ENCODE measurements at places on chromosomes 13 and 19. TPM values are rescaled to one million over a fixed set of nuclear protein-coding genes. Genes with fewer than 3 reads are reported as not detected.

DNA sequence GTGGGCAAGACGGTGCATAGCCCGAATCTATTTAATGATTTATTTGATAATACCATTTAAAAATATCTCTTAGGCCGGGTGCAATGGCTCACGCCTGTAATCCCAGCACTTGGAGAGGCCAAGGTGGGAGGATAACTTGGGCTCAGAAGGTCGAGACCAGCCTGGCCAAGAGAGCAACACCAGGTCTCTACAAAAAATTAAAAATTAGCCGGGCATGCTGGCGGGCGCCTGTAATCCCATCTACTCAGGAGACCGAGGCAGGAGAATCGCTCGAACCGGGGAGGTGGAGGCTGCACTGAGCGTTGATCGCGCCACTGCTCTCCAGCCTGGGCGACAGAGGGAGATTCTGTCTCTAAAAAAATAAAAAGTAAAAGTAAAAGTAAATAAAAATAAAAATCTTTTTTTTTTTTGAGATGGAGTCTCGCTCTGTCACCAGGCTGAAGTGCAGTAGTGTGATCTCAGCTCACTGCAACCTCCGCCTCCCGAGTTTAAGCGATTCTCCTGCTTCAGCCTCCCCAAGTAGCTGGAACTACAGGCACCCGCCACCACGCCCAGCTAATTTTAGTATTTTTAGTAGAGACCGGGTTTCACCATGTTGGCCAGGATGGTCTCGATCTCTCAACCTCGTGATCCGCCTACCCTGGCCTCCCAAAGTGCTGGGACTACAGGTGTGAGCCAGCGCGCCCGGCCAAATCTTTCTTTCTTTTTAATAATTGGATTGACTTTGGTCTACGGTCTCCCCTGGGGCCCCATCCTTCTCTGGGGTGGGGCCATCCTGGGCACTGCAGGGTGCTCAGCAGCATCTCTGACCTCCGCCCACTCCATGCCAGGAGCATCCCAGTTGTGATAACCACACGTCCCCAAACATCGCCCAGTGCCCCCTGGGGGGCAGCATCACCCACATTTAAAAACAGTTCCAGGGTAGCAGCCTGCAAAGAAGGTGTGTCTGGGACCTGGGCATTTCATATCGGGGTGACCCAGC is 90.7 kb downstream of the GNG7 start:
- DNase-seq = no peak
- no peak overlapping the region for H3K4me3 ChIP-seq
- H3K27ac ChIP-seq = no peak overlapping the region
- H3K27me3 ChIP-seq = no peaks in the 10 kb centered on the region
- no peaks in the 10 kb centered on the region for H3K4me1 ChIP-seq

- no peaks in the 10 kb centered on the region for H3K4me1 ChIP-seq
- no peaks in the 10 kb centered on the region for H3K36me3 ChIP-seq
- peak within 1 kb of the TSS; percentile 81 for H3K27ac ChIP-seq
- no peaks in the 10 kb centered on the region for H3K27me3 ChIP-seq
- peak within 1 kb of the TSS; percentile 64 for H3K4me3 ChIP-seq
Measured at GRCh38 chr13:106535552-106536243, at the start of gene EFNB2. Gene EFNB2, minus strand, starts transcription at chr13:106535662. Its CDS starts 698 bp downstream, at chr13:106534964.

- no peak overlapping the region for H3K27ac ChIP-seq
- H3K36me3 ChIP-seq = no peaks in the 10 kb centered on the region
- DNase-seq = no peak
- H3K4me3 ChIP-seq = no peak overlapping the region
- H3K27me3 ChIP-seq = no peaks in the 10 kb centered on the region
Measured at GRCh38 chr13:112722433-112723263, 32.8 kb downstream of the ATP11A start.

GRCh38 chr13:40101708-40102359 is 446.4 kb downstream of the COG6 start:
- no peak overlapping the region for H3K27ac ChIP-seq
- H3K4me3 ChIP-seq = no peak overlapping the region
- H3K4me1 ChIP-seq = no peaks in the 10 kb centered on the region
- no peak for DNase-seq
- H3K27me3 ChIP-seq = no peaks in the 10 kb centered on the region

- H3K27ac ChIP-seq = no peak overlapping the region
- peaks cover 8% of the 10 kb centered on the region for H3K4me1 ChIP-seq
- no peak overlapping the region for H3K4me3 ChIP-seq
- DNase-seq = no peak
Measured at GRCh38 chr19:17473041-17473440, 2.7 kb downstream of the SLC27A1 start.

DNA sequence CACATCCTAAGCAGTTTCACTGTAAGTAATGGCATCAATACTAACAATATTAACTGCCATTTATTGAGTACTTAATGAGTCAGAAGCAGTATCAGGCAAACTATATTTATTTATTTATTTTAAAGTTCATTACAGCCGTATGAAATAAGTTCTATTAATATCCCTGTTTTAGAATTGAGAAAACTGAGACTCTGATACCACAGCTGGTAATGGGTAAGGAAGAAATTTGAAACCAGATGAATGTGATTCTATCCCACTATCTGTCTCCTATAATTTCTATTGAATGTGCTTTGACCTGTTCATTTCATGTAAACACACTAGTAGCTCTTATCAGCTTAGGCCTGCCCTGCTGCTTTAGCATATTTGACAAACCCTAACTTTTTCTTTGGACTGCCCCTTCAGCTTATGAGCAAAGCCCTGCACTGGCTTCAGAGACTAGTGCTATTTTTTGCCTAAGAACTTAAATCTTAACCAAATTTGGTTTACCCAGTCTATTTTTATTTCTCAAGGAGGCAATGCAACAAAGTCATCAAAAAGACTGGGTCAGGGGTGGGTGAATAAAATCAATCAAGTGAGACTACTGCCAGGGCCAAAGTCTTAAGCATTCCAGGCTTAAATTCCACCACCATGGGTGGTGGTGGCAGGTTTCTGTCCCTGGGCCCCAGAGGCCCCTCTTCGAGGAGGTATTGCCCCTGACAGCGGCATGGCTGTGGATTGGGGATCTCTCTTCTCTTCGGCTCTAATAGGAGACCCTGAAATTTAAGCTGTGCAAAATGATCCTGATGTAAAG is 143.4 kb downstream of the DLEU7 start:
- DNase-seq = no peak
- H3K4me3 ChIP-seq = no peak overlapping the region
- no peaks in the 10 kb centered on the region for H3K36me3 ChIP-seq
- H3K27me3 ChIP-seq = no peaks in the 10 kb centered on the region
- H3K27ac ChIP-seq = no peak overlapping the region
- no peaks in the 10 kb centered on the region for H3K4me1 ChIP-seq

DNA sequence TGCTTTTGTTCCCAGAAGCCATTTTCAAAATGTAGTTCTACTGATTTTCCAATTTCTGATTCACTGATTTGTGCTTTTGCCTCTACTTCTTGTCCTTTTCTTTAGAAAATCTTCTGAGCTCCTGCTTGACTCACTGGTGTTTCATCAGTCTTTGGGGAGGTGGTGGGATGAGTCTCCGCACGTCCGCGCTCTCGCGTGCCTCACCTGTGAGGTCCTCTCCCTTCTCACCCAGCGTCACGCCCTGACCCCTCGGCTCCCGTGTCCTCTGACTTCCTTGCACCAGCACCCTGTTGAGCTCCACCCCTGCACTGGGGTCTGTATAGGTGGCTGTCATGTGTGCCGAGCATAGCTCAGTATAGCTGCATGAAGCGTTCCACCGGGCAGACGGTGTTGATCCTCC is 52.7 kb upstream of the MCF2L start:
- no peaks in the 10 kb centered on the region for H3K27me3 ChIP-seq
- DNase-seq = no peak
- no peak overlapping the region for H3K4me3 ChIP-seq
- no peaks in the 10 kb centered on the region for H3K36me3 ChIP-seq

Gene MZF1
- total RNA-seq = 67.3 TPM

DNA sequence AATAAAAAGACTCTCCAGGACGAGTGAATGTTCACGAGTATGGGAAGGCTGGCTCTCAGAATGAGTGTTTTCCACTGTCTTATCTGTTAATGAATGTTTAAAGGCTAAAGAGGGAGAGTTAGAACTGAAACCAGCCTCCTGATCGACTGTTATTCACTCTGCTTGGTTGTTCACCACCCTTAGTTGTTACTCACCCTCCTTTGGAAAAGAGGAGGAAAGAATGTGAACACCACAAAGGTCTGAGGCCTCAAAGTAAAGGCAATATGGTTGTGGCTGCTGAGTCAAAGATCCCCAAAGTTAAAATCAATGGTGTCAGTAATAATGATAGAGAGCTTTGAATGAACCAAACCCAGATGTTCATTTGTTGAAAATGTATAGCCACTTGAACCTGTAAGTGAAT is 1793.2 kb upstream of the PCDH20 start:
- H3K4me1 ChIP-seq = no peaks in the 10 kb centered on the region
- no peaks in the 10 kb centered on the region for H3K27me3 ChIP-seq
- no peak overlapping the region for H3K27ac ChIP-seq
- no peak overlapping the region for H3K4me3 ChIP-seq
- no peaks in the 10 kb centered on the region for H3K36me3 ChIP-seq

DNA sequence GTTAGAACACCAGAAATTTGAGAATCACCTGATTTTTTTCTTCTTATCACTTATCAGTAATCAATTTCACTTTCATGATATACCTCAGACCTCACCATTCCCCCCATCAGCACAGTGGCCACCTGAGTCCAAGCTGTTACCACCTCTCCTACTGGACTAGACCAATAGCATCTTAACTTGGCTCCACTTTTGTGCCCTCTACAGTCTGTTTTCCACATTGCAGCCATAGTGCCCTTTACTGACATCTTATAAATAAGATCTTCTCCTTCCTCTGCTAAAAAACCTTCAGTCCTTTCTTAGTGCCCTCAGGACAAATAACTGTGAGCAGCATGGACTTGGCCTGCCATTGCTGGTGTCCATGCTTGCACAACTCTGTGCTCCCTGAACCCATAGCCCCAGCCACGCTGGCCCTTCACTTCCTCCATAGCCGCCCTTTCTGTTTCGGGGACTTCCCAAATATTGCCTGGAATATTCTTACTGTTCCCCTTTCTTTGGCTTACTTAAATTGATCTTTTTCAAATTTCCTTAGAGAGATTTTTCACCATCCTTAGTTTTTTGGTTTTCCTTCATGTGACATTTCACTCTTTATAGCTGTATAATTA is 380.8 kb downstream of the LMO7 start:
- DNase-seq = no peak
- no peak overlapping the region for H3K27ac ChIP-seq
- H3K4me1 ChIP-seq = no peaks in the 10 kb centered on the region
- H3K36me3 ChIP-seq = no peaks in the 10 kb centered on the region
- no peak overlapping the region for H3K4me3 ChIP-seq
- H3K27me3 ChIP-seq = no peaks in the 10 kb centered on the region

GRCh38 chr13:110200276-110200870 is 106.6 kb downstream of the COL4A1 start:
- H3K4me3 ChIP-seq = no peak overlapping the region
- H3K27me3 ChIP-seq = no peaks in the 10 kb centered on the region
- H3K27ac ChIP-seq = no peak overlapping the region

DNA sequence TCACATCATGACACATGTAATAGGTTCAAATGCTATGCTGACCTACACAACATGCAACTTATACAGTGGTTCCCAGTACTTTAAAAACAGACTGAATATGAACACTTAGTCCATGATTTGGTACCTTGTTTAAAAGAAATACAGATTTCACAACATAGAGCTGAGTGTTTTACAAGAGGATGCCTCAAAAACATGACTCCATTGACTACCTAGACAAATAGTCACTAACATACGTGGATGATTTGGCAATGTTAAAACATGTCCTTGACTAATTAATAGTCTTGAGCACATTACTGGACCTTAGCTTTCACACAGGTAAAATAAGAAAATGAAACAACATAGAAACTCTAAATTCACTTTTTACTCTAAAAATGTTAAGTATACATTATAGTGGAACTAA is 300.1 kb downstream of the DIAPH3 start:
- H3K36me3 ChIP-seq = no peaks in the 10 kb centered on the region
- DNase-seq = no peak
- no peak overlapping the region for H3K27ac ChIP-seq
- no peaks in the 10 kb centered on the region for H3K4me1 ChIP-seq
- no peaks in the 10 kb centered on the region for H3K27me3 ChIP-seq

DNA sequence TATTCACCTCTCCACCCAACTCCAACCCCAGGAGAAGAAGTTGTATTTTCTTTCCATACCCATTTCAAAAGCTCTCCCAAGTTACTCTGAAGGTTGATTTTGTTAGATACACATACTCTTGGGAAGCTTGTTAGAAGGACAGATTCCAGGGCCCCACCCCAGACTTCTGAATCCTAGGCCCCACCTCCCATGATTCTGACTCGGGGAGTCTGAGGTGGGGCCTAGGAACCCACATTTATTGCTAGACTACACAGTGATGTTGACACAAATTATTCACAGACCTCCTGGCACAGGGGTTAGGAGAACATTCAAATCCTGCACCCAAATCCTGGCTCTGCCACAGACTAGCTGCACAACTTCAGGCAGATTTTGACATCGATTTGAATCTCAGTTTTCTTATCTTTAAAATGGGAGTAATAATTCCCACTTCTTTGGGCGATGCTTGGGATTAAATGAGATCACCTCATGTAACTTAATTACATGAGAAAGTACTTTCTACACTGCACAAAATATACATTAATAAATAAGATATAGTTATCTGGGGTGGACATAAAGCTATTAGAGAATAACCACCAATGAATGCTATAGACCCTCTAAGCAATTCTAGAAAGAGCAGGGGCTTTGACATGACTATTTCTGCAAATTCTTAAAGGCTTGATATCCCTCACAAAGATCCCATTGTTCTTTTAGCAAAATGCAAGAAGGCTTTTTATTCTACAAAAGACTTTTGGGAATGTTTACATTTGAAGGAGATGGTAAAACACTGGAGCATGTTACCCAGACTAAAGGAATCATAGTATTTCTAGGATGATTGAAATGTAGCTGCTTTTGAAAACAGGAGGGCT is 18.0 kb downstream of the MBNL2 start:
- no peak for DNase-seq
- H3K27me3 ChIP-seq = no peaks in the 10 kb centered on the region
- no peak overlapping the region for H3K27ac ChIP-seq
- H3K4me1 ChIP-seq = no peaks in the 10 kb centered on the region
- H3K36me3 ChIP-seq = no peaks in the 10 kb centered on the region

Gene ZNF799
- 5.7 TPM for total RNA-seq

DNA sequence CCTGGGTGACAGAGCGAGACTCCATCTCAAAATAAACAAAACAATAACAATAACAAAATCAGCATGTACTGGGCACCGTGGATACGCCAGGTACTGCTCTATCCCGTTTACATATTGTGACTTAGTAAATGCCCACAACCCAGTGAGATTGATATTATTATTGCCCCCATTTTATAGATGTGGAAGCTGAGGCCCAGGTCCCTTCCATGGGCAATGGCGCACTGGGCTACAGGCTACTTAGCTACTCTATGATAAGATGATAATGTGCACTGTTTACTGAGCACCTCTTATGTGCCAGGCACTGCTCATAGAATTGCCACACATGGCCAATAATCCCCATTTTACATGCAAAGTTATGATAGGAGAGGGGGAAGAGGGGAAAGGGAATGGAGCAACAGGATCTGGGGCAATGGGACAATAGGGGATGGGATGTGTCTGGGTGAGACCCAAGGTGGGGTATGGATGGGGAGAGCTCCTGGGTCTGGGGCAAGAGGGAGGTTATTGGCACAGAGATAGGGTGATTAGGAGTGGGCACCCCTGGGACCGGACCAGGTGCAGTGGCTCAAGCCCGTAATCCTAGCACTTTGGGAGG is 5.4 kb downstream of the KCNN4 start:
- peaks cover 3% of the 10 kb centered on the region for H3K4me1 ChIP-seq
- no peaks in the 10 kb centered on the region for H3K36me3 ChIP-seq
- no peak overlapping the region for H3K4me3 ChIP-seq
- no peak overlapping the region for H3K27ac ChIP-seq
- H3K27me3 ChIP-seq = no peaks in the 10 kb centered on the region

Data from prostate gland (tissue), 2 donors.